ENCODE measurements at places on chromosomes 13 and 19.
A peak's percentile ranks its signal among the peaks of the same experiment; 100 is the strongest.

DNA sequence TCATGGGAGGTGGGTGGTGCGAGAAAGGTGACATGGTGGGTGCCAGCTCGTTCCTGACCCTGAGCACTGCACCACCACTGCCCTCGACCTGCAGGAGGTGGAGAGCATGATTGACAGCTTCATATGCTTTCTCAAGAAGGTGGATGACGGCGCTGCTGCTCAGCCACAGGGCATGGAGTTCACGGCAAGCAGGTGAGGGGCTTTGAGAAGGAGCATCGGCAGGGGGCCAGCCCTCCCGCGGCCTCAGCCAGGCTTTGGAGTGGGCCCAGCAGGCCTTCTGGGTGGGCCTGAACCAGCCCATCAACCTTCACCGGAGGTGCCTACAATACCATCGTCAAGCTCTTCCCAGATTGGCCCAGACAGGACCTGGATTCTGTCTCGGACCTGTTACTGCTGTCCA is 18.9 kb upstream of the ZNF14 start:
- DNase-seq: no peak

DNA sequence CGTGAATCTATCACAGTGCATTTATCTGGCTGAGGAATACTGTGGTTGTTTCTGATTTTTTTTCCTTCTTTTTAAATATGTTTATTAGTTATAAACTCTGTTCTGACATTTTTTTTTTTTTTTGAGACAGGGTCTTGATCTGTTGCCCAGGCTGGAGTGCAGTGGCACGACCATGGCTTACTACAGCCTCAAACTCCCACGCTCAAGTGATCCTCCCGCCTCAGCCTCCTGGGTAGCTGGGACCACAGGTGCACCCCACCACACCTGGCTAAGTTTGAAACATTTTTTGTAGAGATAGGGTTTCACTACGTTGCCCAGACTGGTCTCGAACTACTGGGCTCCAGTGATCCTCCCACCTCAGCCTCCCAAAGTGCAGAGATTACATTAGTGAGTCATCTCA is 6.6 kb upstream of the NUMBL start:
- DNase-seq: no peak

GRCh38 chr13:47875201-47875600 is 125.9 kb downstream of the SUCLA2 start:
- no peak for DNase-seq

- DNase-seq: peak; percentile 70
These were observed 40.8 kb upstream of the ISYNA1 start for GRCh38 chr19:18478545-18479311.

GRCh38 chr13:106591299-106591698 is 23.4 kb upstream of the ARGLU1 start:
- no peak for DNase-seq

DNA sequence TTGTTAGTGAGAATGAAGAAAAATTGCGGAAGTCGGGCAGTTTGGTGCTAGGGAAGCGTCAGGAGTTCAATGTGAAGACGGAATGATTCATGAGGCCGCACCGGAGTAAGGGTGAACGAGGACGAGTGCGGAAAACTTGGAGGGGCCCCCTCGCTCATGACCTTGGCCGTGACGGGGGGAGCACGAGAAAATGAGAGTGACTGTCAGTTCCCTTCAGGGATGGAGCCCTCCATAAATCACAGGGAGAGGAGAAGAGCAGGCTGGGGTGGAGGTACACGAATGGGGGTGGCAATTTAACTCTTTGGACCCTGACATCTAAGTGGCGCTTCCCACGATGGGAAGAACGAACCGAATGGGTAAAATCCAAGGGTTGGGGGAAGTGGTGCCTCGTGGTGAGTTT is 486.4 kb downstream of the TSHZ3 start:
- DNase-seq: no peak

DNA sequence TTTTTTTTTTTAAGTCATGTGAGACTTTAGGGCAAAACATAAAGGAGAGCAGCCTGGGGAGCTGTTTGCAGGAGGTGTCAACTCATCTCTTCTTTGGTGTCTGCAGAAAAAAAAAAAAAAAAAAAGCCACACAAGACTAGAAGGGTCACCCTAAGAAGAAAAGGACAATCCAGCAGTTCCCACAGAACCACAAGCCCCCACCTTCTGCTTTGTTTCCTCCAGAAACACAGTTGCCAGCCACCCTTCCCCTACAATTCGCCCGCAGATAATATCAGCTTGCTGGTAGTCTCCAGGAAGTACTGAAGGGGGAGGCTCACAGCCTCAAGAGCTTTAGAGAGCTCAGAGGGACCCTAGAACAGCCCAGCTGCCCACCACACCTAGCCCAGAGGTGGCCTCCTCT is 22.3 kb upstream of the ZBTB7A start:
- DNase-seq: peak; percentile 80

- no peak for DNase-seq
These were observed 244.0 kb upstream of the RXFP2 start for GRCh38 chr13:31495336-31495735.

DNA sequence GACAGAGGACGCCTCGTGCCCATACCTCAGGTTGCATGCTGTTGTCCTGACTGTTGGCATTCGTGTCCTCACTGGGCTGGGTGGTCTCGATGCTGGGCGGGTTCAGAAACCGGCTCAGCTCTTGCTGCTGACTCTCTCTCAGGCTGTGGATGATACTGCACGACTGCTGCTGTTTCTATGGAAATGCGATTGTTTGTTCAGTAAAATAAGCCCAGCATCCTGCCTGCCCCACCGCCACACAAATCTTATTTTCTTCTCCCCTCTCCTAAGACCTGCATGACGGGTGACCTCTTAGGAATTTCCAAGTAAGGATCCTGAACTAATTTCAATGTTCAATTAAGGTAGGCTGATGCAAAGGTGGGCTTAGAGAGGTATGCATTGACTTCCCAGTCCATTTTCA is 356.5 kb downstream of the NALCN start:
- no peak for DNase-seq

Data from CD4-positive, alpha-beta T cell treated with Interleukin-21 for 1 hour (primary cell).